EL (cell line): ENCODE measurements at places on chromosomes 3 and 15.
A peak's percentile ranks its signal among the peaks of the same experiment; 100 is the strongest.

DNA sequence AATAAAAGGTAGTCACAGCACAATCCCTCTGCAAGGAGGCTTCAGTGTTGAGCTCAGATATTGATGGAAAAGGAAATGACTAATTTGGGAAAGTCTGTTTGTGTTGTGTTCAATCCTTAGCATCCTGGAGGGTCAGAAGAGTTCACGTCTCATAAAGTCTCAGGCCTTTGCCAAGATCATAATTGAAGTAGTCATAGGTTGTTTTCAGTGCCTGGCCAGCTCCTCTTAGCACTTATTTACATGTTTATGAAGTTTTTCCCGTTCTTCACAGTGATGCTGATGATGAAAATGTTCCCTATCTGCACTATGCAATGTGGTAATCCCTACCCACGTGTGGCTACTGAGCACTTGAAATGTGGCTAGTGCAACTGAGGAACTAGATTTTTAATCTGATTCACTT is 61.6 kb upstream of the TGFBR2 start:
- DNase-seq, result peak; percentile 90

GRCh38 chr15:90807074-90807785 is 61.2 kb upstream of the FURIN start:
- no peak for DNase-seq

- no peak for DNase-seq
These were observed 291.2 kb upstream of the STT3B start for GRCh38 chr3:31241533-31241932.

DNA sequence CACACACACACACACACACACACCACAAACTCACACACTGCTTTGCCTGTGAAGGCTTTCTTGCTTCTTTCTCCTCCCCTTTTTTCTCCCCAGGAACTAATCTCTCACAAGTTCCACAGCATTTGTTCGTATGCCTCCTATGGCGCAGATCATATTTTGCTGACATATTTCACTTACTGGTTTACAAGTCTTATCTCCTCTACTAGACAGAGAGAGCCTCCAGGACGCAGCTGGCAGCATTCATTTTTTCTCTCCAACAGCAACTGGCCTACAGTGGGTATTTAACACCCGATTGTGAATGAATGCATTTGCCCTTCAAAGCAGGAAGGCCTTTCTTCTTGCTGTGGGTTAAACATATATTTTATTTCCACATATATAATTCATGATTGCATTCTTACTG is 47.0 kb upstream of the DLG1 start:
- DNase-seq, result no peak

GRCh38 chr3:117754841-117755240 is 1045.3 kb downstream of the TUSC7 start:
- DNase-seq, result no peak

DNA sequence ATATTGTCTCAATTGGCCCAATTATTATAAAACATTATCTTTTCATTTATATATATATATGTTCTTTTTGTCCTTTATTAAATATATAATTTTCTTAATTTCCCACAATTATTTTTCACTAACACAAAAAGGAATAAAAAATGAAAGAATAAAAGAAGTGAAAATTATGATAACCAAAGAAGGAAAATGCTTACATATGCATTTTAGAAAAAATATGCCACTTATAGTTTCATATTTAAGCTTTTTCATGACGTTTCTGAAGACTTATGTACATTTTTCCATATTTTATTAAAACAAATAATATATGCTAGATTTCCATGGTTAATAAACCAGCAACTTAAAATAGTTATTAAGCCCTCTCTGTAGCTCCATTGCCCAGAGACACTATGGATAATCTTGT is 34.9 kb upstream of the ARHGEF26 start:
- no peak for DNase-seq

GRCh38 chr3:186427627-186428281 is 65.7 kb upstream of the DGKG start:
- DNase-seq, result no peak

DNA sequence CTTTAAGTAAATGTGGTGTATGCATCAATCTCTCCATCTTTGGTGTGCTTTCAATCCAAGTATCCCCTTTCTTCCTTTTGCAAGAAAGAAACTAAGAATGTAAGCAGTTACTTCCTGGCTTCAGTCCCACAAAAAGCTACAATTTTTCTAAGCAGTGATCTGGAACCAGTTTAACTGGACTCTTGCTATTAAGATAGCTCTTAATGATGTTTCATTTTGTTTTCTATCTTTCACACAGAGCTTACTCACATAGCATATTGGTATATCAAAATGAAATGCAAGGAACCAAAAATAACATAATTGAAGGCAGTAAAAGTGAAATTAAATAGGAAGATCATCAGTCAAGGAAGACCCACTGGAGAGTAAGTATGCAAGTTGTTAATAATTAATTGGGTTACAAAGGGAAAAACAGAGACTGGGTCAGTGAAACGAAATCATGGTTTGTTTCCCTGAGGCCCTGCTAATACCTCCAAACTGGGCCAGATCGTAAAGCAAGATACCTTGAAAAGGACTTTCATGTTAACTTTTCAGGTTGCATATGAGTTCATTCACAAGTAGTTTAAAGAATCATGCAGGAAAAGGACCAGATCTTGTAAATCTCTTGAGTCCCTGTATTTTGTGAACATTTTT is 41.9 kb downstream of the GPR160 start:
- DNase-seq, result no peak

- DNase-seq, result no peak
These were observed 428.3 kb downstream of the NAALADL2 start for GRCh38 chr3:175287361-175287963.

DNA sequence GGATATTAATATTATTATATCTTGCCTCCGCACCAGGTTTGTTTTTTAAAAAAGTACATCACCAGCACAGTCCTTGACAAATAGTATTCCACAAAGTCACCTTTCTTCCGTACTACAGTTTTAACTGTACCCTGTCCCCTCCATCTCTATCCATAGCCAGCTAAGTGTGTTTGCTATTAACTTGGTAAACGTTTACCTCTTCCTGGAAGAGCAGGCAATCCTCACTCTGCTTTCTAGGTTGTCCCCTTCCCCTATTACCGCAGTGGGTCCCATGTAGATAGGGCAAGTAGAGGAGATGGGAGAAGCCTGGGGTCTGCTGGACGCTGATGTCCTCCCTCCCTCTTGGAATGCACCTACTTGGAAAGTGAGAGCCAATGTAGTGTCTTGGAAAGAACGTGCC is 83.9 kb upstream of the ETV5 start:
- no peak for DNase-seq

DNA sequence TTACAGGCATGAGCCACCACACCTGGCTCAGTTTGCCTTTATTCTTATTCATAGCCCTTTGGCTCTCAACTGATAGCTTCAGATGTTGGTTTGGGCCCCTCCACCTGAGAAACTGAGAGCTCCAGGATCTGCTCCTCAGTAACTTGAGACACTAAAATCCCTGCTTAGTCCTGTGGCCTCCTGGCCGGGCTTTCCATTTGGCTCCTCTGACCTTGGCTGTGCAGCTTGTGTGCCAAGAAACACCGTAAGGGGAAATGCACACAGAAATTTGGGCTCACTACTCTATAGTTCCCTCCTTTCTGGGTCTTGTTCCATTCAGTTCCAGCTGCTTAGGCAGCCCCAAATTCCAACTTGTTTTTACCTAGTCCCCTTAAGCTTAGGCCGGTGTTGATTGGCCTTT is 24.9 kb downstream of the NIPA2 start:
- DNase-seq, result no peak

DNA sequence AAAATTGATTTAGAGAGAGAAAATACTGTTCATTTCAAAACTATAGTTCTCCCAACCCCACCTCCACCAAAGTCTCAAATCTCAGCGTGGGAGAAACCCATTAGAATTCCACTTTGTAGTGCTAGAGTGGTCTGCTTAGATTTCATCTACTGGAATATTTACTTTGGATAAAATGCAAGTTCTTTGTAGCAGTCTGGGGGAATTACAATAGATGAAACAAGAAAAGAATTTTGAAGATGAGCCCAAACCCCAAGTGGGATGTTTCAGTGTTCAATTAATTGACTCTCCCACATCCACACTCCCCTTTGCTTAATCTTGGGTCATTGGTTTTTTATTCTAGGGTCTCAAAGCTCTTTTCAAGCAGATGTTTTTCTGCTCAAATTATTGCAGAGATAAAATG is 97.8 kb downstream of the RPL22L1 start:
- no peak for DNase-seq

DNA sequence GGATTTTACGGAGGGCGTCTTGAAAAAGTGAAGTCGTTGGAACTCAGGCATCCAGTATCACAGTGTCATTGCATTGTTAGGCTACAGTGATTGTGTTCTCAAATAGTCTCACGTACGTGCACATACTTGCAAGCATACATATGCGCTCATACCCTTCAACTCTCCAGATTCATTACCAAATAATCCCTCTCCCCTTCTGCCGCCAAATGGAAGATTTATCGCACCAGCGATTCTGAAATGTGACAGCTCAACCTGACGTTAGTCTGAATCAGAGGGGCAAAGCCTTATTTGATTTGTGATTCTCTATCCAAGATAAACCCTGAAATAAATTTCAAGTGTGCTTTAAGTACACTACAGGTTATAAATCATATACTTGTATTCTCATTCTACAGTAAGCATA is 119.4 kb downstream of the GADL1 start:
- no peak for DNase-seq

DNA sequence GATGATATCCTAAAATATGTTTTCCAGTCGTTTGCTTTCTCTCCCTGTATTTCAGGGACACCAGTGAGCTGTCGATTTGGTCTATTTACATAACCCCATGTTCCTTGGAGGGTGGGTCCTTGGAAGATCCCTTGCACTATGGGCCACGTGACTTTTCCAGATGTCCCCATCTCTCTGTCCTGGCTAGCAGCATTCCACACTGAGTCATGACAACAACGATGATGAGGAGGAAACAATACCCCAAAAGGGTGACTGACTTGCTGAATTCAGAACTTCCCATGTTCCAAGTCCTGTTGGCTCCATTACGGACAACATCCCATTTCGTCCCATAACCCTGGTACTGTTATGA is 134.3 kb downstream of the NSMCE3 start:
- peak; percentile 52 for DNase-seq

DNA sequence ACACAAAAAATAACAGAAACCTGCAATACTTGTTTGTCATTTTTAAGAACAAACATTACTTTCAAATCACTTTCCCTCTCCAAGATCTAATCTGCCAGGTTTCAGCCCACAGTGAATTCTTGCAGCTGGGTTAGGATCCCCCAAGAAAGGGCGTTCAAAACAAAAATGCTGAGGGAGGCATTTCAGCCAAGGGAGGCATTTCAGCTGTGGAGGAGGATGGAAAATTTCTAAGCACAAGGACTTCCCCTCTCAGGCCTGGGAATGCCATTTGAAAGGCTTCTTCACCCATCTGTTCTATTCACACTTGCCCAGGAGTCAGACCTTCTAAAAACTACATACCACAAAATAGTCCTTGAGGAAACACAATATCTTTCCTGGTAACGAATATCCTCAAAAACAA is 69.1 kb downstream of the P3H2 start:
- no peak for DNase-seq

DNA sequence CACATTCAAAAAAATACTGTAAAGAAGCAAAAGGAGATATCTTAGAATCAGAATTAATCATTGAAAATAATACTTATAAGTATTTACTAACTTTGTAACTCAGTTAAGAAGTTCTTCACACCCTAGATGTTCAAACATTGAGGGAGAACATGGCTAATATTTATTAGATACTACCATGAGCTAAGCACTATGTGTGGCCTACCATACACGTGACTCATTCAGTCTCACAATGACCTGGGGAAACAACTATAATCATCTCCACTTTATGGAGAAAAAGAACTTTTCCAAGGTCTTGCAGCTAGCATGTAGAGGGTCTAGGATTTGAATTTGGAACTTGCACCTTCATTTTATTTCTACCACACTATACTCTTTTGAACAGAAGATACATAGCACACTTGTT is 361.9 kb upstream of the CFAP20DC start:
- no peak for DNase-seq

- no peak for DNase-seq
These were observed 235.7 kb upstream of the KCNMB2 start for GRCh38 chr3:178300441-178300959.
